ENCODE measurements at places on chromosomes 5 and 9.

- no peak for DNase-seq
Observed at GRCh38 chr5:128174951-128175350, 91.4 kb downstream of the SLC12A2 start.

GRCh38 chr5:176837707-176838115, 27.4 kb downstream of the UNC5A start:
- no peak for DNase-seq

GRCh38 chr5:17183831-17184230, 33.6 kb upstream of the BASP1 start:
- no peak for DNase-seq

DNA sequence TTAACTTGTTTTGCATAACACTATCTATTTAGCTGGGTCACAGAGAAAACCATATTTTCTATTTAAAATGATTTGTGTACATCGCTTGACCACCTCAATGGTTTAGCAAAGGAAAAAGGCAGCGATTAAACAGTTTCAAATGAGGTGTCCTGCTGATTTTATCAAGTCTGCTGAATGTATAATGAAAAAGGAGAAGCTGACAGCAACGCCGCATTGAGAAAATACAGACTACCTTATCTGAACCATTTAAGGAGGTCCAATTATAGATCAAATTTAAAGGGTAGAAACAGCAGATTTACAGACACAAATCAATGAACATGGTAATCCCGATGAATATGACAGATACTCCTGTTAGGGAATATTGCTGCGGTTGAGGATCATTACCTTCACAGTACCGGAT, 29.6 kb downstream of the PSMB7 start:
- DNase-seq = no peak

GRCh38 chr9:136331556-136332481, 4.5 kb downstream of the GPSM1 start:
- DNase-seq = no peak

DNA sequence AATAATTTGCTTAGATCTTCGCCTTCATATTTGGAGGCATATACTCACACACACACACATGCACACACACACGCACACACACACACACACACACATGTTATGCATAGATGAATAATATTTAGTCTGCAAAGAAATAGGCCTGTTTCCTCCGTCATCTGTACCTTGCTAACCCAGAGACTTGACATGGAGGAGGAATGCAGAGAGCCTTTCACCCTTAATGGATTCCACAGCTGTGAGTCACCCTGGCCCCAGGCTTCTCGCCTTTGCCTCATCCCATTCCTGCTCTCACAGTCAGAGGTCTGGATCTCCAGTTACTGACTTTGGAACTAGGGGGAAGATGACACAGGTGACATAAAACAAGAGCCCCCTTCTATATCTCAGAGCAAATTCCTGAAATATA, 29.7 kb downstream of the ZNF462 start:
- DNase-seq = no peak

- no peak for DNase-seq
Observed at GRCh38 chr5:54838843-54839242, 146.6 kb downstream of the ESM1 start.

DNA sequence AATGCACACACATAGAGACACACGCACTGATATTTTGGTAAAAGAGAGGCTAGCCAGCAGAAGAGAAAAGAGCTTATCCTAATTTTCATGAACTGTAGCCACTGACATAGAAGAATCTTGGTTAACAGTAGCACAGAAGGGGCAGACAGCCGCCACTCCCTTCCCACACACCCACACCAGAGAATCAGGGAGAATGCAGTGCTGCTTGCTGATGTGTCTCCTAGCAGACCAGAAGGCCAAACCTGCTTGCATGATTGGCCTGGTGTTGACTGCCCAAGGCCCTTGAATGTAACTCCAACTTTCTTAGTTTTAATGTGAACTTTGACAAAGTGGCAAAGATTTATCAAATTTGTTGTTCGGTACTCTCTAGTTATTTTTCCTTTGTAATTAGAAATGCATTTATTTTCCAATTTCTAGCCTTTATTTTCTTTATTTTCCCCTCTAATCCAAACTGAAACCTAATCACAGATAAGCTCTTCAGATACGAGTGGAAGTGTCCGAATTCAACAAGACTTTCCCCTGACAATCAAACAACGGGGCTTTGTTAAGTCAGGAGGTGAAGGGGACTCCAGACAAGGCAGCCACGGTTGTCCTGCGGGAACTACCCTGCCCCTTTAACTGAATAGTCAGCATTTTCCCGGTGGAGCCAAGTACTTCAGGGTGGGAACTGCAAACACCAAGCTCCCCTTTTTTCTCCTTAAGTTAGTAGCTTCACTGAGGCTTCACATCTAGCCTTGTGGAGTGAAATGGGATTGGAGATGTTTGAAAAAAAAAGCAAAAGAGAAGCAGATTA, 81.9 kb upstream of the CTSL start:
- no peak for DNase-seq

DNA sequence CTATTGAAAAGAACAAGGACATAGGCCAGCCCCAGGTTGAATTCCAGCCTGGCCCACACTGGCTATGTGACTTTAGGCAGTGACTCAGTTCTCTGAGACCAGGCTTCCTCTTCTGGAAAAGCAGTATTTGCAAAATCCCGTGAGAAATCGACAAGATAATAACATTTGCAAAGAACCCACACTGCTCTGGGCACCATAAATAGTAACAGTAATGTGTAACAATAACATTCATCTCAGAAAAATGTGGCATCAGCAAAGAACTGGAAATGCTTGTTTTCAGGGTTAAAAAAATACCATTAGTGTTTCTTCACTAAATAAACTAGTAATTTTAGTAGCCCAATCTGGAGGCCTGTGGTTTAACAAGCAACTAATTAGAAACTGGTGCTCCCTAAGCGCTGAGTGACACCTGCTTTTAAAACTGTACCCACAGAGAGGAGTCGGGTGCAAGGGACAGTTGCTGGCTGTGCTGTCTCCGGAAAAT, 148.4 kb downstream of the TTLL11 start:
- DNase-seq = no peak

DNA sequence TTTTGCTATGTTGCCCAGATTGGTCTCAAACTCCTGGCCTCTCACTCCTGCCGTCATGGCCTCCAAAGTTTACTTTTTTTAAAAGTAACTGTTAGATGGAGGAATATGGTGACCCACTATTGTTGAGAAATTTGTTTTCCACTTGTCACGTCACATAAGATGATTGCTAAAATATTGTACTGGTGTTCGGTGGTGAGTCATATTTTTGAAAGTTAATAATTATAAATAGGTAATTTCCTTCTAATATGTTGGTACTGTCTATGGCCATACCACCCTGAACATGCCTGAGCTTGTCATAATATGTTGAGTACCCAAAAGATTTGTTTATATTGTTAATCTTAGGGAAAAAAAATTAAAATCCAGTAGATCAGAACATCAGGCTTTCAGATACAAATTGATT, 22.6 kb downstream of the RMI1 start:
- no peak for DNase-seq

- DNase-seq = no peak
Observed at GRCh38 chr5:642481-642880, 30.3 kb downstream of the CEP72 start.

DNA sequence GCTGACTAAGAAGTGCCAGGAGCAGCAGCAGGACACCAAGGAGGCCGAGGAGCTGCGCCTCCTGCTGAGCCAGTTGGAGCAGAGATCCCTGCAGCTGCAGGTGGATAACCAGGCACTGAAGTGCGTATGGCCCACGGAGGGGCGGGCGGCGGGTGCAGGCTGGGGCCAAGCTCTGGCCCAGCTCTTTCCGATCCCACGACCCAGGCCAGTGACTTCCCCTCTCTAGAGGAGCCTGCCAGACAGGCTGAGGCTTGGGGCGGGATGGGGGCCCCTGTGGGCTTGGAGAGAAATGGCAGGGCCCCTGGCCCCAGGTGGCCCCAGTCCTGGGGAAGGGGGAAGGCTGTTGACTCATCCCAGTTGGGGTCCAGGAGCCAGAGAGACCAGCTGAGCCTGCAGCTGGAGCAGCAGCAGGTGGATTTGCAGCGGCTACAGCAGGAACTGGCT, 3.6 kb downstream of the PTRH1 start:
- no peak for DNase-seq

GRCh38 chr5:85293145-85293785, 908.6 kb upstream of the EDIL3 start:
- DNase-seq = no peak

GRCh38 chr9:109499631-109500410, 1.7 kb upstream of the PTPN3 start:
- no peak for DNase-seq

- no peak for DNase-seq
Observed at GRCh38 chr9:15240927-15241326, 66.1 kb downstream of the TTC39B start.

DNA sequence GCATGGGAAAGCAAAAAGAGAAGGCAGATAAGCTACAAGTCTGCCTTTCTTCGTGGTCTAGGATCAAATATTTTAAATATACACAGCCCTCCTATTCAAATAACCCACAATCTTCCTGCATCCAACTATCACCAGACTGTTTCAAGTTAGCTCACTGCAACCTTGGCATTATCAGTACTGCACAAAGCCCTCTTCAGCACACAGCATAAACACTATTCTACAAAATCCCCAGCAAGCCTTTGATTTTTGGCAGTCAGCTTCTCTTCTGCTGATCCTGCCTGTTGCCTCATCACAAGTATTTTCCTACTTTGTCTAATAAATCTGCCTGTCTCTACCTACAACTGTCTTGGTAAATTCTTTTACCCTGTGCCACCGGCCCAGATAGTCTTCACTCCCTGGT, 142.9 kb downstream of the COX7C start:
- no peak for DNase-seq

DNA sequence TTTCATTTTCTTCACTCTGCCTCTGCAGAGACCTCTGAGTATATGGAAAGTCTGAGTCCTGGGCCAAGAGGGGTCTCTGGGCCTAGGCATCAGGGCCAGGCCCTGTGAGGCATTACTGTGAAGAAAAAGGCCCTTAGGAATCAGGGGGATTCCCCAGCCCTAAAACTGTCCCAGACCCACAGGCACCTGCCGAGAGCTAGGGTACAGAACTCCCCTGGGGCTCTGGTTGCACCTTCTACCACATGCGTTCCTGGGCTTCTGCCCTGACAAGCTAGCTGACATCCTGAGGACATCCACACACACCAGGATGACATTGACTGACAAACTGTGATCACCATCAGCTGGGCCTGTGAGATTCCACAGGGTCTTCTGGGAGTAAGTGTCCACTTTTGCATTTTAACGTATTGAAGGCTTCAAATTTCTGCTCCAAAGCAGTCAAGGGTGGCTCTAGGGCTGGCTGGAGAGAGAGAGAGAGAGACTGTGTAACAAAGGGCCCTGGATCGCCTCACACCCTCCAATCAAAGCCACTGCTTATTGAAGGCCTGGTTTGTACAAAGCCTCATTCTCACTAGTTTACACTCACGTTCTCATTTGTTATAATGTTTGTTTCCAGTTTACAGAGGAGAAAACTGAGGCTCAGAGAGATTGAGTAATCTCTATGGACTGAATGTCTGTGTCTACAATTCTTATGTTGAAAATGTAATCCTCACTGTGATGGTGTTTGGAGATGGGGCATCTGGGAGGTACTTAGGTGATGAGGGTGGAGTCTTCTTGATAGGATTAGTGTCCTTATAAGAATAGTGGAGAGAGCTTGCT, 45.1 kb downstream of the TGFBI start:
- DNase-seq = no peak

DNA sequence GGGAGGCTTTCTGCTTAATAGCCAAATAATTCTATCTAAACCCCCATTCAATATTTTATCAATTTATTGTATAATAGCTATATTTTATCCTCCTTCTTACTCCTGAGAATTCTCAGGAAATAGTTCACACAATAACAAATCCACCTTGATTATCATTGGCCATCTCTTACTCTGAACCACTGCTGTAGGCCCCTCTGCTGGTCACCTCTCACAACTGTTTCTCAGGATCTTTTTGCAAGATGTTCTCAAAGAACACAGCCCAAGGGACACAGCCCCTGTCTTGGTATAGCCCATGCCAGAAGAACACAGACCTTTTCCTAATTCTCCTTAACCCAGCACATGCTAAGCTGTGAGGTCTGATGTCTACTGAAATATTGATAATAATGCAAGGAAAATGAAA, 74.9 kb upstream of the HTR4 start:
- no peak for DNase-seq

DNA sequence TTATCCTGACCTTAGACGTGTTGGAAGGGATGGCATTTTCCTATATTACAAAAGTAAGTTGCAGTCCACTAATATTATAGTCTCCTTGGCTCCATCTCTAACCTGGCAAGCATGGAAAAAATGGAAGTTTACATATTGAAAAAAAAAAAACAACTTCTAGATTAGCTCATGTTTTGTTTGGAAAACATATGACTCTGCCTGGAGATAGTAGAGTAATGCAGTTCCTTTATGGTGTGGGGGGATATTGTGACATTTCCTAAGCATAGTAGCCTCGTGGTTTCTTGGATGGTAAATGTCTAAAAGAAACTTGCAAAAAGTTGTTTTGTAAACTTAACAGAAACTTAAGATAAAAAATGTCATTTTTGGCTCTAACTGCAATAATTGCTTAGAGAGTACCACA, 244.4 kb upstream of the FBXL7 start:
- DNase-seq = no peak

DNA sequence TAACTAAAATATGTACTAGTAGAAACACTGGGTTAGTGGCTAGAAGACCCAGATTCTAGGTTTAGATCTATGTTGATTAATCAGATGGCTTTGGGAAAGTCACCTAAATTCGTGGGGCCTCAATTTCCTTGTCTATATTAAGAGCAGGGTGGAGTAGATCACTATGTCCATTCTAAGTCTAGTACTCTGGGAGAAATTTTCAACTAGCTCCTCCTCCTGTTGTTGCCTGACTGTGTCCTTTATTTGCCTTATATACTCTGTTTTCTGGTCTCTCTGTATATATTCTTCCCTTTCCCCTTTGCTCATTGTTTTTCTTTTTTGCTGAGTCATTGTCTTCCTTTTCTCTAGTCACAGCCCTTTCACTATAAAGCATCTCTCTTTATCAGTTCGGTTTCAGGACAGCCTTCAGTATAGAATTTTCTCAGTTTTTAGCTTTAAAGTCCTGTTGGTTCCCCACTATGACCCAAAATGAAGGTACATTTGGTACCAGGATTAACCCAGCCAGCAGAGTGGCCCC, 44.5 kb upstream of the CDH6 start:
- no peak for DNase-seq

DNA sequence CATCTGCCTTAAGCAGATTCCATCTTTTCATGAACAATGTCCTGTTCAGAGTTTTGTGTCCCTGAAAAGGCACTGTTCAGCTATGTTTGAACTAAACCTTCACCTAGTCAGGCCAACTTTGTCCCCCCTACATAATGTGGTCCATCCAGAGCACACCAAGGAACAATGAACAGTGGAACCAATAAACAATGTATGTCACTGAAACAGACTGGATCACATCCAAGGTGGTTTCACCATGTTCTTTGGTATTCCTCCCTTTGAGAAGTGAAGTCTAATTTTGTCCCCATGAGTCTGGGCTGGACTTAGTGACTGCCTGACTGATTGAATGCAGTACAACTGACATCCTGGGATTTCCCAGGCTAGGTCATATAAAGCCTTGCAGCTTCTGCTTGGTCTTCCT, 174.5 kb downstream of the SLC24A2 start:
- no peak for DNase-seq

Data from cortex of kidney (tissue), 1 donor.